ENCODE measurements at places on chromosomes 16 and 17.
A peak's percentile ranks its signal among the peaks of the same experiment; 100 is the strongest.

DNA sequence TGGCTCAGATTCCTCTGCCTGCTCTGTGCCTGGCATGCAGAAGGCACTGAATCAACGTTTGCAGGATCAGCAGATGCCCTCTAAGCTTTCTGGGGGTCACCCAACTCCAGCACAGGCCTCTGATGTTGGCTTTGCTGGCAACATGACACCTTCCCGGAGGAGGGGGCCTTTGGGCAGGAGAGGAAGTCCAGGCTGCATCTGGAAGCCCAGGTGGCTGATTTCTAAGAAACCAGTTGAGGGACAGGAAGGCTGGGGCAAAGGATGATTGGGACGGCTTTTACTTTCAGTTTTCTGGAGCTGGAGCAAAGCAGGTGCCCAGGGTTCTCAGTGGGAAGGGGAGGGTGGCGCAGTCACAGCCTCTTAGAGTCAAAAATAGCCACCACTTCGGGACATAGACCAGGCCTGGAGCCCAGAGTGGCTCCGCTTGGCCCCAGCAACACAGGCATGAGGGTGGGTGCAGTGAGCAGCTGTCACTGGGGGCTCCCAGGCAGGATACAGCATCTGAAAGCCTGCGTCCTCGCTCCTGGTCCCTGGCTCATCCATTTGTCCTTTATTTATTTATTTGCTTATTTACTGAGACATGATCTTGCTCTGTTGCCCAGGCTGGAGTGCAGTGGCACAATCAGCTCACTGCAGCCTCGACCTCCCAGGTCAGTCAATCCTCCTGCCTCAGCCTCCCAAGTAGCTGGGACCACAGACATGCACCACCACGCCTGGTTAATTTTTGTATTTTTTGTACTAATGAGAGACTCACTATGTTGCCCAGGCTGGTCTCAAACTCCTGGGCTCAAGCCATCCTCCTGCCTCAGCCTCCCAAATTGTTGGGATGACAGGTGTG, 15.1 kb downstream of the SOCS1 start:
- peak; percentile 74 for DNase-seq

DNA sequence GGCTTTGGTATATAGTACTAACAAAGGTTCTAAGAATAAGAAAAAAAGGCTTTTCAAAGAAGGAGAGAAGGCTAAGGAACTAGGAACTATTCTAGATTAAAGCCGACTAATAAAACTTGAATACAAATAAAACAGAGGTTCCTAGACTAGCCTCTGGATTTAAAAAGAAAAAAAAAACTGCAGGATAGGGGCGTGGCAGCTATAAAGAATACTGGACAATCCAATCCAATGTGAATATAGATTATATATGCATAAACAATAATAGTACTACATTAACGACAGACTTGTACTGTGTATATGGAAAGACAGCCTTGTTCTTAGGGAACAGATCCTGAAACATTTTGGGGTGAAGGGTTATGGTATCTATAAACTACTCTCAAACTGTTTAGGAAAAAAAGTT, 23.9 kb upstream of the ANKFY1 start:
- DNase-seq = no peak

DNA sequence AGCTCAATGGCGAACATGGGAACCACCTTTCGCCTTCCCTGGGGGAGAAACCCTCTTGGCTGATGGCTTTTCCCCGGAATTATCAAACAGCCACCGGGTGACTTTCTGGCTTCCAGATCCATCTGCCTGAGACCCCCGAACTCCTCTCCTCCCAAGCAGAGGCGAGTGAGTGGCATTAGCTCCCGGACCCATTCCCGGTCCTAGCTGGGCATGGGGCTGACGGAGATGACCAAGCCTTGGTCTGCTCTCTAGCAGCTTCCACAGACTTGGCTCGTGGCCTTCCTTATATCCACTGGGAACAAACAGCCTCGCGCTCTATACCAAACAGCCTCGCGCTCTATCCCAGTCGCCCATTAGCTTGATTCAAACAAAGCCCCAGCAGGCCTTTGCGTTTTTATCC, 62.4 kb downstream of the CCDC182 start:
- DNase-seq = no peak

DNA sequence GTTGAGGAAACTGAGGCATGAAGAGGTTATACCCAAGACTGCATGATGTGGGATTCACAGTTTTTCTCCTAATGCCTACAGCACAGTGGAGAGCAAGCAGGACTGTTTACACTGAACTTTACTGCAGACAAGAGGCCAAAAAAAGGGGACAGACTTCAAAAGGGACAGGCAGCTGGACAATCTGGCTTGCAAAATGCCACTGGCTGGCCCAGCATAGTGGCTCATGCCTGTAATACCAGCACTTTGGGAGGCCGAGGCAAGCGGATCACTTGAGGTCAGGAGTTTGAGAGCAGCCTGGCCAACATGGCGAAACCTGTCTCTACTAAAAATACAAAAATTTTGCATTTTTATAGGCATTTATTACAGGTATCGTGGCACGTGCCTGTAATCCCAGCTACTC, 2.0 kb upstream of the MGAT5B start:
- no peak for DNase-seq

- DNase-seq = no peak
Measured at GRCh38 chr17:16989953-16990860, 18.3 kb upstream of the TNFRSF13B start.

GRCh38 chr17:66704858-66705520, 129.9 kb upstream of the CACNG5 start:
- DNase-seq = no peak

DNA sequence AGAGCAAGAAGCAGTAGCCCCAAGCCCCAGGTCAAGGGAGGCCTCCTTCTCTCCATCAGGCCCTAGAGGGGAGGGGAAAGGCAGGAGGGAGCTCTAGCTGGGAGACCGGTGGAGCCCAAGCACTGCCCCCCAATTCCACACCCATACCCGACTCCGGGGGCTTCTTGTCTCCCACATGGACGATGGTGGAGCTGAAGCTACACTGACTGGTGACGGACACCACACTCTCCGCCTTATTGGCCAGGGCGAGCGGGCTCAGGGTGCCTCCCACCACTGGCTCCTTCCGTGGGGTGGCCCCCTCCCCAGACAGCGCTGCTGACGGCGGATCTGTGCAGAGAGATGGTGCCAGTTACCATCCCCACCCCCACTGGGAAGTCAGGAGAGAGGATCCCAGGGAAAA, 6.4 kb downstream of the PER1 start:
- DNase-seq = no peak

GRCh38 chr17:31274252-31274651, 22.8 kb downstream of the OMG start:
- peak; percentile 34 for DNase-seq

DNA sequence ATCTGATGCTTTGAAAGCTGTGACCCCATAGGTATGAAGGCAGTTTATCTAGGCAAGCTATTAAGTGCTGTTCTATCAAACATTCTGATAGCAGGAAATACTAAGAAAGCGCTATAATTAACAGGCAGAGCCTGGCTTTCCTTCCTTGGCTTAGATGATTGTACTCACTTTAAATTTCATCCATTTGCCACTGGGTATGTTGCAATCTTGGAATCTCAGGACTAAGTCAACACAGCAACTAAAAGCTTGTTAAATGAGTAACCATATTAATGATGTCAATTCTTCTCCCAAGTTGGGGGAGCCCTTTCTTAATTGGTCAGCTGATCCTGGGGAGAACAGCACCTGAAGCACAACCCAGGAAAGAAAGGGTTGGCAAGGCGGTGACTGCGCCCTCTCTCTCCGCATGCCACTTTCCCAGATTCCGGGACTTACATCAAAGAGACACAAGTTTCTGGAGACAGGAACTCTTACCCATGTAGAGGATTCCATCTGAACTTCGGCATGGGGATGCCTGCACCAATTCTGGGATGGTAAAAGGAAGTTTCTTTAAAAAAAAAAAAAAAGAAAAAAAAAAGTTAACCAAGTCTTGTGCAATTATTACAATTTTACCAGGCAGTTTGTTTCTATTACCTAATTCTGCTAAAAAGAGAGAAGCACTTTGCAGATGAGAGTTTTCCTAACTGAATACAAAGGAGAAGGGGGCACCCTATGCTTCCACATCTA, 54.4 kb upstream of the ICAM2 start:
- no peak for DNase-seq

GRCh38 chr17:55563363-55563762, 52.1 kb upstream of the SMIM36 start:
- no peak for DNase-seq

GRCh38 chr16:54437921-54438320, 151.3 kb upstream of the IRX3 start:
- DNase-seq = no peak

- DNase-seq = no peak
Measured at GRCh38 chr17:82605939-82606600, 42.2 kb downstream of the WDR45B start.

DNA sequence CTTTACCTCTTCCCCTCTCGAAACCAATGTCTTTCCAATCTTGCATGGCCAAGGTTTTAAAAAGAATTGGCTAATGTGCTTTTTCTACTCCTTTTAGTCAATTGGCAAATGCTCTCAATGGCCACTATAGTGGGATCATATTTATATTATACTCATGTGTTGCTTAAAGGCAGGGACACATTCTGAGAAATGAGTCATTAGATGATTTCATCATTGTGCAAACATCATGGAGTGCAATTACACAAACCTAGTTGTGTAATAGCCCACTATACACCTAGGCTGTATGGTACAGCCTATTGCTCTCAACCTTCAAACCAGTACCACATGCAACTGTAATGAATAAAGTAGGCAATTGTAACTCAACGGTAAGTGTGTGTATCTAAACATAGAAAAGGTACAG, 180.9 kb downstream of the HS3ST3A1 start:
- DNase-seq = no peak

DNA sequence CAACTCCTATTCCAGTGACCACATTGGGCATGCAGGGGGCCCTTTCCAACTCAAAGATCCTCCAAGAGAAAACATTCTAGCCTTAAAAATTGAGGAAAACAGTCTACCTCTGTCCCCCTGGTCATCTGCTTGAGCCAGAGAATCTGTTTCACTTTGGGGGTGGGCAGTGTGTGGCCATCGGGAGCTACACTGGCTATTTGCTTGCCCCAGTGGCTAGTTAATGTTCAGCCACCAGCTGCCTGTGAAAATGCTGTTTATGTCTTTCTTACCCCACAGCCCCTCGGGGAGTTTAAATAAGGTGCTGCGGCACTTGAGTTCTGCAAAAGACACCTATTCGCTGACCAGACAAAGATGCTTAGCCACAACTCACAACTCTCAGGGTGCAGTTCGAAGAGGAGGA, 43.4 kb downstream of the GNAO1 start:
- DNase-seq = no peak

DNA sequence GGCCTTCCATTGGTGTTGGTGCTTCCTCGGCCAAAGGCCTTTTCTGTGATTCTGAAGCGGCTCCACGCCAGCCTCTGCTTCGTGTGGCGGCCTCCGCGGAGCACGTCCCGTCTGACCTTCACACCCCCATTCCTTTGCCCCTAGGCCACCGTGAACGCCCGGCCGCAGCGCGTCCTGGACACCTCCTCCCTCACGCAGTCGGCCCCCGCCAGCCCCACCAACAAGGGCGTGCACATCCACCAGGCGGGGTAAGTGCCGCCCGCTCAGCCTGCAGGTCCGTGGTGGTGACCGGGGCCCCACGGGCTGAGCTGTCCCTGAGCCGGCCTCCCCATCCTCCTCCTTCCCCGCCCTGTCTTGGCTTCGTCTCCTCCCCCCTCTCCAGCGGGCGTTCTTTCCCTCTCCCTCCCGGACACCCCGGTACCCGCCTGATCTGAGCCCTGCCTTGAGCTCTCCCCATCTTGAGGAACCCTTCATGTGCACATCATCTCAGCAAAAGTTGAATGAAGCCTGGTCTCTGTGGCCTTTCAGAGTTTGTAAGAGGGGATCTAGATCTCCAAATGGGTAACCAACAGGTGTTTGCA, 69.0 kb upstream of the CHMP6 start:
- DNase-seq = no peak

GRCh38 chr17:49965524-49965909, 3.5 kb upstream of the DLX4 start:
- no peak for DNase-seq

DNA sequence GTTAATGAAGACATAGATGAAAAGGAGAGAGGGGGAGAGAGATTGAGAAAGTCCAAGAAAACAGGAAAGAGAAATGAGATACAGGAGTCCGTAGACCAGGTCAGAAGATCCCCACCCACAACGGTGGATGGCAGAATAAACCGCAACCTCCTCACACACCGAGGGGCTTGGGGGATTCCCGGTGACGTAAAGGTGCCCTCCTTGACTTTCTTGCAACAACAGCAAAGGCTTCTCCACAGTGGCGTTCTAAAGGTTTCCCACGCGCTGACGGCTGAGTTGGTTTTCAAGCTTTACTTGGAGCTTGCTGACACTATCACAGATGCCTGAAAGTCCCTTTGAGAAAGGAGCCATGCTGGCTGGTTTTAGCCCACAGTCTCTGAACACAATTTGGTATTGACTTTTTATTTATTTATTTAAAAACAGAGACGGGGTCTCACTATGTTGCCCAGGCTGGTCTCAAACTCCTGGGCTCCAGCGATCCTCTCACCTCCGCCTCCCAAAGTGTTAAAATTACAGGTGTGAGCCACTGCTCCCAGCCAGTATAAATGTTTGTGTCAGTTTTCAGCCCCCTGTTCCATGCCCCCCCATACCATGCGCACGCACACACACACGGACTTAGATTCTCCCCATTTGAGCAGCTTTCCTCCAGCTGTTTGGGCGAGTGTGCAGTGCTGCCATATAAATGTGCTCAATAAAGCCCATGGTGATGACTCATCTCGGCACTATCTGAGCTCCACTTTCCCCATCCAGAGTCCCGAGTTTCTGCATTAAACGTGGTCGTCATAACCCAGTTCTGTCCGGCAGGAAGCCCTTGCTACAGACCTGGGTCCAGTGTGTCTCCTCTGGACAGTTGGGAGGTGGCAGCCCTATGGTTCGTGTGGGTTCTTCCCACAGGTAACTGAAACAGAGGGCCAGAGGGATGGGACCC, 33.0 kb upstream of the SEC14L1 start:
- no peak for DNase-seq

- DNase-seq = no peak
Measured at GRCh38 chr17:19725486-19725885, 9.1 kb upstream of the SLC47A2 start.

- no peak for DNase-seq
Measured at GRCh38 chr17:40722241-40722640, 18.7 kb upstream of the KRT24 start.

DNA sequence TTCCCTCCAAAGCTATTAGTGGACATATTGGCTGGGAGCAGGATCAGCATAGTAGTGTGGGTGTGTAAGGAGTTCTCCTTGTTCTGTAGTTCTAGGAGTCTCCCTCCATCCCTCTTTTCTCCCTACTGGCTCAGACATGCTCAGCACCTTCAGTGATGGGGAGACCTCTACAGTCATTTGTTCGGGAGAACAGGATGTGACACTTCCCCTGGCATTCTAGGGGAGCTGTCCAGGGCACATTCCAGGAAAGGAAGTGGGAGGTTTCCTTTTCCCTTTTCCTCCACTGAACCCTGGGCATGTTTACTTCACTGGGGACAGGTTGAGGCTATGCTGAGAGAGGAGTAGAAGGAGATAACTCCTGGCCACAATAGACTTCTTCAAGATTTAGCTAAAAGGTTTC, 86.5 kb downstream of the MYH13 start:
- no peak for DNase-seq

GRCh38 chr16:54493061-54493460, 206.5 kb upstream of the IRX3 start:
- no peak for DNase-seq
